Naive B cell (primary cell): ENCODE measurements at places on chromosomes 6 and 20. TPM values are rescaled to one million over a fixed set of nuclear protein-coding genes. Genes with fewer than 3 reads are reported as not detected.

DNA sequence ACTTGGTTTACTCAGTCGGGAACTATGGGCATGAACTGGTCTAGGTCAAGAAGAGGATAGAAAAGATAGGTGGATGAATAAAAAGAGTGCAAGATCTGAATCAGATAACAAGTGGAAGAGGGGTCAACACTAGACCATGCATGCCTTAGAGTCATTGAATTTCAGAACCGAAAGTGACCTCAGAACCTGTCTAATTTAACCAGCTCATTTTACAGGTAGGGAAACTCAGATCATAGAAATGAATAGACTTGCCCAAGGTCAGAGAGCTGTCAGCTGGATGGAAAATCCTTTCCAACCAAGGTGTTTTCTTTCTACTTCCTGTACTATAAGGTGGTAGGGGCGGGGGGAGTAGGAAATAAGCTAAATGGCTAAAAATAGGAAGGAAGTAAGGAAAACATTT lies 121.4 kb upstream of the ADGRF1 start:
- DNase-seq: no peak

DNA sequence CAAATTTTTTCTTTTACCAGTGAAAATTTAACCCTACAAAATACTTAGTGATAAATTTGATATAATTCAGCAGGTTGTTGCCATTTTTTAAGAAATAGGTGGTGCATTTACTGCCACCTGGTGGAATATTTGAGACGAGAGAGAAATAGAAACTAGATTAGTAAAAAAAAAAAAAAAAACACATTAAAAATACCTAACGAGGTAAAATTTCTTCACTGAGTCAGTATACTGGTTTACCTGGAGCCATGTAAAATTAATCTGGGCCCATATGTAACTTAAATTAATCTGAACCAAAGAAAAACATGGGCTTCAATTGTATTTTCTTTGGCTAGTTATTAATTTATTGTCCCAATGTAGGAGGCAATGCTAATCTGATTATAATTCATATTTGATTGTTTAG lies 520.8 kb downstream of the EPM2A start:
- peak; percentile 1 for DNase-seq

DNA sequence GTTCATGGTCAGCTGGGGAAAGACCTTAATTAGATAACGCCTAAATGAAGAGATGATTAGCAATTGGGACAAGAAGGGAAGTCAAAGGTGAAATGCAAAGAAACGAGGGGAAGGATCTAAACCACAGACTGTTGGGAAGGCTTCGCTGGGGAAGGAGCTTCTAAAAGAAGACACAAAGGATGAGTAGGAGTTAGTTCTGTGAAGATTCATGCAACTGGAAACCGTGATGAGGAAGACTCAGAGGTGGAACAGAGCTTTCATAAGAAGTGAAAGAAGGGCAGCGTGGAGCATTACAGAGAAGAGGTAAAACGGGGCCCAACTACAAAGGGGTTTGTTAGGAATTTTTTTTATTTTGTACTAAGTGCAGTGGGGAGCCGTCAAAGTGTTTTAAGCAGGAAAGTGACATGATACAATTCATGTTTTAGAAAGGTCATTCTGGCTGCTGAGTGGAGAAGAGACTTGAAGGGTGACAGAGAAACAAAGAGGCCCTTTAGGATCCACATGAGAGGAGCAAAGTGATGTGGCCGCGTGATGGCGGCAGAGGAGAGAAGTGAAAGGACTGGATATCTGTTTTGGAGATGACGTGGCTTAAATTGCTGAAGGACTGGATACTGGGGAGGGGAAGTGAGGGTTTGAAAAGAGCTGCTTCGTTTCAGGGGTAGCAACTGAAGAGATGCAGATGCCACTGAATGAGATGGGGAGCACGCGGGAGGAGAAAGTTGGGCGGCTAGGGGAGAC lies 33.6 kb downstream of the TTI1 start:
- DNase-seq: no peak

HEY2 gene
- 0.17 TPM for polyA plus RNA-seq

EBF4 gene
- not detected for polyA plus RNA-seq

DNA sequence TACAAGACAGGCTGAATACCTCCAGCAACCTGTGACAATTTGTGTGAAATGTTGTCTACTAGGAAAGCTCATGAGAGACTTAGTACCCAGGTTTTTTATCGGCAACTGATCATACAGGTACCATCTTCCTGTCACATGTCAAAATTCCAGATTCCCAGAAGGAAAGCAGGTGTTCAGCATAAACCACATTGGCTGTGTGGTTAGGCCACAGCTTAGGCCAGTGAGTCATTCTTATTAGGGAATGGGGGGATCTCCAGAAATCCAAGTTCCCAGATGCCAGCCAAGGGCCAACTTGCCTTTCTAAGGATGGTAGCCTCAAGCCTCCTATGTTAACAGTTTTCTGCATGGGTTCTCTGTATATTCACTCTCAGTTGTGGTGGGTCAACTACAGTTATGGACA lies 65.9 kb downstream of the FAM184A start:
- DNase-seq: no peak

METTL24 gene
- not detected for polyA plus RNA-seq

GRCh38 chr6:134994431-134994830 lies 44.5 kb upstream of the ALDH8A1 start:
- no peak for DNase-seq

IPCEF1 gene
- polyA plus RNA-seq: 0.41 TPM

GRCh38 chr6:145022199-145022796 lies 713.0 kb downstream of the EPM2A start:
- DNase-seq: no peak

DNA sequence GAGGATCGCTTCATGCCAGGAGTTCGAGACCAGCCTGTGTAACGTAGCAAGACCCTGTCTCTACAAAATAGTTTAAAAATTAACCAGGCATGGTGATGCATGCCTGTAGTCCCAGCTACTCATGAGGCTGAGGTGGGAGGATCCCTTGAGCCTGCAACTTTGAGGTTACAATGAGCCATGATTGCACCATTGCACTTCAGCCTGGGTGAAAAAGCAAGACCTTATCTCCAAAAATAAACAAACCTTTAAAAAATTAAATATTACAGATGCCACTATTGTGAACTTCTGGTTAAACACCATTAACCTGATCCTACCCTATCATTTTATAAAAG lies 116.8 kb downstream of the ARHGAP18 start:
- DNase-seq: no peak

GCM1 gene
- 0.31 TPM for polyA plus RNA-seq

DNA sequence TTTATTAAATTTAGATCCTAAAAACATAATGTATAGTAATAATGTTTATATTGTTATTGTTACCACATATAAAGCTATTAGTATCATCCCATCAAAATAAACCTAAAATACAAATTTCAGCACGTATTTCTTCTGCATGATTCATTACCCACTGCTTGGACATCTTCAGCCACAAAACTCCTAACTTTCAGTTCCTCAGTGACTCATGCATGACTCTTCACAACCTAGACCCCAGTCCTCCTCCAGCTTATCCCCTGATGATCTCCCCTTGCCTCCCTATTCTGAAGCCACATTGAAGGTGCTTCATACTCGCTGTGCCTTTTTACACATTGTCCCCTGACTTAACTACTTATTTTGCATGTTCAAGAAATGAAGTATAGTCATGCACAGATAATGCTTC lies 11.2 kb upstream of the GPRC6A start:
- DNase-seq: no peak

GRCh38 chr20:62557999-62558408 lies 82.2 kb upstream of the GATA5 start:
- no peak for DNase-seq

DNA sequence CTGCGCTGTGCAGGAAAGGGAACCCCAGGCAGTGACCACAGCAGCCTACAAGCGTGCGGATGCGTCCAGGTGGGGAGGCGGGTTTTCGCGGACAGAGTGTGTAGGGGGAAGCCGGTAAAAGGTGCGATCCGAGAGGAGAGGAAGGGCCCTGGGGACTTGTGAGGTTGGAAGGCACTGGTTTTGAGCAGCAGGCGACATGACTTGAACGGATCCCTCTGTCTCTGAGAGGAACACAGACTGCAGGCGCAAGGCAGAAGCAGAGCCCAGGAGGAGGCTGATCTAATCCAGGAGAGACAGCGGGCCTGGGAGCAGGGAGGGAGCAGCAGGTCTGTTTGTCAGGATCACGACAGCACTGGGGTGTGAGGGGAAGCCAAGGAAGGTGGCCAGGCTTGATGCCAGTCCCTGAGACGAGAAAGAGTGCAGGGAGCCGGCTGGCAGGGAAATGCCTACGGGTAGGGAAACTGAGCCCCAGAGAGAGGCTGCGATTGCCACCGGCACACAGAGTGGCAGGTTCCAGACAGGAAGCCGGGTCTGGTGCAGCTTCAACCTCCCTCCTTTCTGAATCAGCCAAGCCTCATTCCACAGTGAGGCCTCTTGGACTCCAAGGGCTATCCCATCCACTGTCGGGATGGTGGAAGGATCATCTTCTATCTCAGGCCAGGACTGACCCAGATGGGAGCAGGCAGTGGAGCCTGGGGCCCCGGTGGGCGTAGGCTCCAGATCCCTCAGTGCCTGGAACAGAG lies 57.1 kb downstream of the HNF4A start:
- DNase-seq: no peak

DNA sequence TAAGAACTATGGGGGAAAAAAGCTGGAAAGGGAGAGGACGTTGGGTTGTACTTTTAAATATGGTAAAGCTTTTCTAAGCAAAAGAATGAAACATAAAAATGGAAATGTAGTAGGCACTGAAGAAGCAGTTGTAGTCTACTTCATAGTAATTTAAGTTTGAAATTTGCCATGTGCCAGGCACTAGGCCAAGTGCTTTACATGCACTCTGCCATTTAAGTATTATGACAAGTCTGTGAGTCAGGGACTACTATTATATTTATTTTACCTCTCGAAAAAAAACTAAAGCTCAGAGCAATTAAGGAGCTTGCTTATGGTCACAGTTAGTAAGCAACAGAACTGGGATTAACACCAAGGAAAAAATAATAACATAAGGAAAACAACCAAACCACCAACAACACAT lies 257.8 kb downstream of the GMDS start:
- no peak for DNase-seq

CHRNA4 gene
- polyA plus RNA-seq: not detected

ZNF334 gene
- polyA plus RNA-seq: not detected

- DNase-seq: no peak
These were observed 42.3 kb upstream of the OCSTAMP start for GRCh38 chr20:46592580-46593362.
